ENCODE measurements at places on chromosomes 5 and 9.
A peak's percentile ranks its signal among the peaks of the same experiment; 100 is the strongest.

GRCh38 chr9:7298123-7298522, 501.5 kb downstream of the DMAC1 start:
- no peak for DNase-seq

- no peak for DNase-seq
These were observed 64.6 kb upstream of the SHB start for GRCh38 chr9:38133595-38133994.

GRCh38 chr5:34719029-34719428, 62.9 kb downstream of the RAI14 start:
- DNase-seq: no peak

GRCh38 chr5:159525117-159525516, 194.8 kb upstream of the IL12B start:
- DNase-seq: no peak

DNA sequence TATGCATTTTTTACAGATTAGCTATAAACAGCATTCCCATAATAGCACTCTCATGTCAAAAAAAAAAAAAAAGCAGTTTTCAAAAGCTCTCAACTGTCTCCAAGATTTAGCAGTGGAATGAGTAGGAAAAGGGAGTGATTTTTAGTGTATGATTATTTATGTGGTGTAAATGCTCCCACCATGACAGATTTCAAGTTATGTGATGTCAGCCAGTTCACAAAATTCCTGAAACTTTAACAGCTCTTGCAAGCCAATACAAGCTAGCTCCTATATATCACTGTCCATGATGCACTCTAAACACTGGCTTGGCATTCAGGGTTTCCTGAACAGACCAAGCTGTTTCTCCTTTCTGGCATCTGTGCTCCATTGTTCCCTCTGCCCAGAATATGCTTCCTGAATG, 7.9 kb upstream of the ANKDD1B start:
- DNase-seq: no peak

GRCh38 chr9:115939065-115939765, 214.4 kb upstream of the PAPPA start:
- DNase-seq: no peak

DNA sequence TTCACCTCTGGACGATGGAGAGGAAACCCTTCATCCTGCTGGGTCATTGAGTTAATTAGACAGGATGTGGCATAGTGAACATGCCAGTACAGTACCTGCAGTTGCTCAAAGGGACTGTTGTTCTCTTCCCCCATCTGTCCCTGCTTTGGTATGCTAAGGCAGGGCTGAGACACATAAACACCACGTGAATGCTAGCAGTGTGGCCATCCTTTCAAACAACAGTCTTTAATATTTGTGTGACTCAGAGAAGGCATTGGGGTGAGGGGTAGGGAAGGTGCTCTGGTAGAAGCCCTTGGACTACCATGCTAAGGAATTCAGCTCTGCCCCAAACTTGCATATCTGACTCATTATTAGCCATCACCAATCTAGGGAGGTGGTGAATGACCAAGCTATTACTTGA, 180.2 kb upstream of the ZNF618 start:
- DNase-seq: no peak

DNA sequence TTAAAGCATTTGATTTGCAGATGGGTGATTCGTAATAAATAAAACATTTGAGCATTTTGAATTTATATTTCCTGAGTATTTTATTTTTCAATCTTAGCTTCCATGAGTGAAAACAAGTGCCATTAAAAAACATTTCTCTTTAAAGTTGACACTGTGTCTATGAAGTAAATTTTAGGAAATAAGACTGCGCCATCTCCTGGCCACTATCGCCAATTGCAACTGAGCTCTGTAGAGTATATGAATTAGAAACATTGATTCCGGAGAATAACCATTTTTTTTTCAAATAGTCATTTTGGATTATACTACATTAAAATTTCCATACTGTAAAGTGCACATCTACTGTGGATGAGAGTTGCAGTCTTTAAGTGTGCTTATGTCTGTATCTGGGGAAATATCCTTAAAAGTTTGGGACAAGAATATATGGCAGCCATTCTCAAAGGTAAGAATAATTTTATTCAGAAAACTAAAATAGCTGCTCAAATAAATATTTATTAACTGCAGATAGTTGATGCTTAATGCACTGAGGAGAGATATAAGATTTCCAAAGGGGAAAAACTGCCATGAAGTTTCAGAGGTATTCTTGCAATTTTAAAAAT, 5.9 kb downstream of the DMRTA1 start:
- DNase-seq: no peak

- DNase-seq: no peak
These were observed 34.2 kb upstream of the TIFAB start for GRCh38 chr5:135486131-135487036.

GRCh38 chr5:12623408-12623807, 719.2 kb upstream of the CTNND2 start:
- no peak for DNase-seq

GRCh38 chr5:103693517-103693916, 130.9 kb upstream of the NUDT12 start:
- DNase-seq: no peak

GRCh38 chr5:132027027-132027426, 15.6 kb upstream of the ACSL6 start:
- no peak for DNase-seq

DNA sequence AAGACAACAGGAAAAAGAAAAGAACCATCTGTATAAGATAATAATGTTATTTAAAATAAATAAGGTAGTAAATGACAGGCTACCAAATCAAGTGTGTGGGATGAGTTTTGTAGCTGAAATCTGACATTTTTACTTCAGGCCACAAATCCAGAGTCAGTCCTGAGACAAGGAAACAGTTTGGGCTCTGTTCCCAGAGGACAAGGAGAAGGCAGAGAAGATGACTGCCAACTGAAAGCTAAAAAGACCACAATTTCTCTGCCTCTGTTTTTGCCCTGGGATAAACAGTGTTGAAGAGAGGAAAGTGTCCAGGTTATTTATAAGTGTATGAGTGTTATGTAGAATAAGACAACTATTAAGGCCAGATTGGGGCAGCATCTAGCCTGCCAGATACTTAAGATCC, 180.5 kb downstream of the NFIB start:
- DNase-seq: no peak

GRCh38 chr9:37036776-37037502, 2.9 kb upstream of the PAX5 start:
- DNase-seq: peak; percentile 6

DNA sequence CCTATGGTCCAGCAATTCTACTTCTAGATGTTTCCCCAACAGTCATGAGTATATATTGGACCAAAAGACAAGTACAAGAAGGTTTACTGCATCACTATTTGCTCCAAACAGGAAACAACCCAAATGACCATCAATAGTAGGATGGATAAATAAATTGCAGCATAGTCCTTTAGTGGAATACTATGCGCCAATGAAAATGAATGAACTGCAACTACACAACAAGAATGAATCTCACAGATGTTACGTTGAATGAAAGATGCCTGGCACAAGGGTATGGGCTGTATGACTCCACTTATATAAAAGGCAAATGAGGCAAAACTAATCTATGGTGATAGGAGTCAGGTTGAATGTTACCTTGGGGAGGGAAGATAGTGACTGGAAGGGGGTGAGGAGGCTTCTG, 48.6 kb upstream of the UNC5A start:
- DNase-seq: no peak

GRCh38 chr5:56088967-56089829, 94.4 kb upstream of the IL6ST start:
- no peak for DNase-seq

GRCh38 chr5:143229896-143230675, 173.4 kb downstream of the NR3C1 start:
- DNase-seq: no peak

- DNase-seq: no peak
These were observed at the start of gene LRRC70 for GRCh38 chr5:62578540-62578939. LRRC70 (plus strand) TSS chr5:62578819; CDS start chr5:62579439, 620 bp downstream.

DNA sequence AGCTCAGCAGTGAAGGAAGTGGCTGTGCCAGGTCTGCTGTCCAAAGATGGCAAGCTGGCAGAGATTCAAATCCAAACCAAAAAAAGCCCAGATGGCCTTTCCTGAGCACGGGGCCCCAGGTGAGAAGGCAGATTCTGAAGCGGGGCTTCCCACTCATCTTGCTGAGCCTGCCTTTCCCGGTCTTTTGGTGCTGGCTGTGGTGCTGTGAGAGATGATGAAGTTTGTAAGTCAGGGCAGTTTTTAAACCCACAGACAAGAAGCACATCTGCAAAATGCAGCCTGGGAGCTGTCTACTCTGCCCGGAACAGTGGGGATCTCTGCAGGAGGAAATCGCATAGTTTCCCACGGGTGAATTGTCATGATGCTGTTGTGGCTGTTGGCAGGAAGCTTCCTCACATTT, 85.0 kb upstream of the IRX4 start:
- DNase-seq: no peak

GRCh38 chr5:127930311-127930710, 153.3 kb upstream of the SLC12A2 start:
- no peak for DNase-seq

DNA sequence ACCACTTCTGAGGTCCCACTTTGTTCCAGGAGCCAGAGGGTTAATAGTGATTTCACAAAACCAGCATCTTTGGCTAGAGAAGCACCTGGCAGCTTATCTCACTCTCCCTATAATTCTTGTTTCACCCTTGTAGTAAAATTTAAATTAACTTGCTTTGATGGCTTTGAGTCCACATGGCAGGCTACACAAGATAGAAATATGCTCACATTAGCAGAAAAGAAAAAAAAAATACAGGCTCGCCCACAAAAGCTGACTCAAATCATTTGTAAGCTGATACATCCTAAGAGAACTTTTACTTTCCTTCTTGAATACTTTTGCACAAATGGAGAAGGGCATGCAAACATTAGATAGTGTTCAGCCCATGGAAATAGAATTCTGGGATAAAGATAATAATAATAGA, 36.2 kb downstream of the TNFSF15 start:
- DNase-seq: no peak

DNA sequence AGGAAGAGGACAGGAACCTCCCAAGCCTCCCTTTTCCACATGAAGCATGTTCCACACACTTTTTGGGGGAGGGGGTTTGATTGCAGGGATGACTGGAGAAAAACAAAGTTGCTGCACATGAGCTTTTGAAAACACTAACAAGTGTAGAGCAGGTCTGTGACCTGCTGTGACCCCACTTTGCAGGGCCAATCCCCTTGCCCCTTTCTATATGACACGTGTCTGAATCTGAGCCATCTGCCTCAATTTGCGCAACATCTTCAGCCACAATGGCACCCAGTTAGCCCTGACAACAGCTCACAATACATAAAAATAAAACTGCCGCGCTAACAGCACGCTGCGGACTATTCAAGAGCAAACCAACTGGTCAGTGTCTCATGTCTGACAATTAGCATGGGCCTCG, 227.8 kb upstream of the TBCA start:
- DNase-seq: no peak

- no peak for DNase-seq
These were observed 30.0 kb downstream of the DNAJC21 start for GRCh38 chr5:34959323-34959722.

DNA sequence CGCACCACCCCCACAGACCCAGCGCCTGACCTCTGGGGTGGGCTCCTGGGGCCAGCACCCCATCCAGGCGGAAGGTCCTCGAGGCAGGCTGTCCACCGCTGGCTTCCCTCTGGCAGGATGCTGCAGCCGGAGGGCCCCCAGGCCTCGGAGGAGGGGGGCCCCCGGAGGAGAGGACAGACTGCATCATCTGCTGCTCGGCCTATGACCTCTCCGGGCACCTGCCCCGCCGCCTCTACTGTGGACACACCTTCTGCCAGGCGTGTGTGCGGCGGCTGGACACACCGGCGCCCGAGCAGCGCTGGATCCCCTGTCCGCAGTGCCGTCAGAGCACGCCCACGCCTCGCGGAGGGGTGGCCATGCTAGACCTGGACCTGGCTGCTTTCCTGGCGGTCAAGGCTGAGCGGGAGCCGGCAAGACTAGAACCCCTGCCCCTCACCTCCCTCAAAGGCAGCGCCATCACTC, 1.2 kb downstream of the RNF224 start:
- DNase-seq: no peak

GRCh38 chr5:135998889-135999288, 29.9 kb upstream of the TGFBI start:
- DNase-seq: no peak

- DNase-seq: no peak
These were observed 8.7 kb upstream of the CYLC2 start for GRCh38 chr9:102986425-102986824.

DNA sequence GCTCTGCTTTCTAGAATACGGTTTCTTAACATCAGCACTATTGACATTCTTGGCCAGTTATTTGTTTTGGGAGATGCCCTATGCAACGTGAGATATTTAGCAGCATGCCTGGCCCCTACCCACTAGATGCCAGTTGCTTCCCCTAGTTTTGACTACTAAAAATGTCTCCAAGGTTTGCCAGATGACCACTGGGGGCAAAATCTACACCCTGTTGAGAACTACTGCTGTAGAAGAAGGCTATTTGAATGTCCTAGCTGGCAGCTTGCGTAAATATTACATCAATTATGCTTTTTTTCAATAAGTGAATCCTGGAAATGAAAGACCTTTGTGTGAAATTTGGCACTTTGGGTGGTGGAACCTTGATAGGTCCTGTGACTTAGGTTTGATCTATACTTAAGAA, 5.0 kb downstream of the NCBP1 start:
- peak; percentile 20 for DNase-seq

- DNase-seq: no peak
These were observed 2.4 kb downstream of the LCN1 start for GRCh38 chr9:135523521-135524129.

DNA sequence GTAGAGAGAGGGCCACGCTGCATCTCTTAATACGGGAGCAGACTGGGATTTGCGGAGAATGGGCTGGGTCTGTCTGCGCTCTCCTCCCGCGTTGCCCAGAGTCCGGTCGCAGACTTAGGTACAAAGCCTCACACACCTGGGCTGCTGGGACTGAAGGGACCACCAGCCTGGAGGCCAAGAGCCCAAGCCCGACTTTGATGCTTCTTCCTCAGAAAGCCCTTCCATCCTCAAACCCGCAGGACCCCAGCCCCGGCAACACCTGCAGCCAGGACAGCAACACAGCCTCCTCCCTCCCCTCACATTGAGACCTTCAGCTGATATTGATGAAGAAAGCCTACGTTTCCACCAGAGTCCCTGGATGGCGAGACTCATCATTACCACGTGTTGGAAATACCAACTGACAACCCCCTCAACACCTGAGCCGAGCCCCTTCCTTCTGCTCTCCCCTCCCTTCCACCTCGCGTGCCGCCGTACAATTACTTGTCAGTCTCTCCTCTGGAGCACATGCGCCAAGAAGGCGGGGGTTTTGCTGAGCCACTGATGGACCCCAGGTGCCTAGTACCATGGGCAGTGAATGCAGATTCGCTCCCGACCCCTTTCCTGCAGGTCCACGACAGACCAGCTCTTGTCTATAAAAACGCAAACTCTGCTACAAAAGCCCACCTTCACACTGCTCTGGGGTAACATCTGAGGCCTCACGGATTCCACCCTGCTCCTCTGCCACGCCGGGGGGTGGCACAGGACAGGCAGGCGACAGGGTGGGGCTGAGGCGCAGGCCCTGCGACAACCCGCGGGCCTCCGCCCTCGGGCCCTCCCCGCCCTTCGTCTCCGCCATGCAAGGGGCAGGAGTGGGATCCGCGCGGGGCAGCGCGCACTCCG, 841 bp downstream of the ASB6 start:
- DNase-seq: no peak
